ENCODE measurements at places on chromosomes 5 and 9. TPM values are rescaled to one million over a fixed set of nuclear protein-coding genes. Genes with fewer than 3 reads are reported as not detected.
A peak's percentile ranks its signal among the peaks of the same experiment; 100 is the strongest.

DNA sequence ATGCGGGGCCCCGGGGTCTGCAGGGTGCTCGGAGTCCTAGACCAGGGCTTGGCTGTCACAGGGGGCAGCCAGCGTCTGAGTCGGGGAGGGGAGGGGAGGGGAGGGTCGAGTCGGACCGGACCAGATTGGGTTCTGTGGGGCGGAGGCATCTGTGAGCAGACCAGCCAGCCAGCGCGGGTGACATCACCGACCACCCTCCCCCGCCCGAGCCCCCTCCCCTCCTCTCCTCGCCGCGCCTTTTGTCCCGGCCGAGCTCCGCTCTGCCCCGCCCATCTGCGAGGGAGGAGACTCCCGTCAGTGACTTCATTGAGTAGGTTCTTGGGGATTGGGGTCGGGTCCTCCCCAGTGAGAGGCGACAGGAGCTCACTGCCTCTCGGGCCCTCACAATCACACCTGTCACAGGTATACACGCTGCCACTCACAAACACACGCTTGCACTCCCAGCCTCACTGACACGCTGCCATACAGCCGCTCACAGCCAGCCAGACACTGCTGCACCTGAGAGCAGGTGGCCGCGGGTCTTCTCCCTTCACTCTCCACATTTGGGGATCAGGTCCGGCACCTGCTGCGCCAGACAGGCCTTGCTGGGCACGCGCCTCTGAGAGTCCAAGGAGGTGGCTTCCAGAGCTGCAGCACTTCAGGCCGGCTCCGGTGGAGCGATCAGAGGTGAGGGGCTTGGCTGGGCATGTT, 546 bp downstream of the DNAJB5 start:
- no peak for DNase-seq

GRCh38 chr5:126516852-126517251, 78.2 kb downstream of the ALDH7A1 start:
- DNase-seq, result no peak

DNA sequence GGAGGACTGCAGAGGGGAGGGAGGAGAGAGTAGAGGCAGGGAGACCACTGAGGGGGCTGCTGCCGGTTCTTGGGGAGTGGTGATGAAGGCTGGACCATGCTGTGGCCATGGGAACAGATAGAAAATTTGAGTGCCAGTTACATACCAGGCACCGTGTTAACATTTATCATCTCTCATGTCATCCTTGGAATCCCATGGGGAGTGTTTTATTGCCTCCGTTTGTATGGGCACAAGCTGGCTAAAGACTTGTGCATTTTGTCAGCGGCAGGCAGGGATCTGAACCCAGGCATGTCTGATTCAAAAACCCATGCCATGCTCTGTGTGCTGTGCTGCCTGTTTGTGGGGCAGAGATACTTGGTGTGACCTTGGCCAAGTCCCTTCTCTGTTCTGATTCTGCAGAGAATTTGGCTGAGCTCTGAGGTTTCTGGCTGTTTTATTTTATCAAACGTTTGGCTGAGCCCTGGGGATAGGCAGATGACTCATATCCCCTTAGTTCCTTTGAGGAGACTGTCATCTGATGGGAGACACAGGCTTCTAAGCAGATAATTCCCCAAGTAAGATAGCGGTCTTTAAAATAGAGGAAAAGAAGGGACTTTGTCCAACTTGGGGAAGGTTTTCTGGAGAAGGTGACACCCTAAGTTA, 22.2 kb downstream of the COL27A1 start:
- DNase-seq, result peak; percentile 52

GRCh38 chr5:124902097-124902821, 155.8 kb upstream of the ZNF608 start:
- no peak for DNase-seq

DNA sequence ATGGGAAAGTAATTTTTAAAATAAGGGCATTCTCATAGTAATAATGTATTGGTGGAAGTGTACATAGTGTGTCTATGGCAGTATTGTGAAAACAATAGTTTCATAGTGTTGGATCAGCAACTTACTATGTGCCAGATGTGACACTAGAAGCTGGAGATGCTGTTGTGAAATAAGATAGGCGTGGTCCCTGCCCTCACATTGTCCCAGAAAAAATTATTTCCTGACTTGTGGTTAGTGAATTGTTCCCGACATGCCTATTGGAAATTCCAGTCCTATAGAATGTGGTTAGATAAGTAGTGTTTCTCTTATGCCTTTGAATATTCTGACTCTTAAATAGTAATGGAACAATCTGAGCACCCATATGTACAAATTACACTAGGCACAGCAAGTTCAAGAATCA, 55.3 kb upstream of the MTAP start:
- no peak for DNase-seq

GRCh38 chr5:54579591-54580295, 62.2 kb downstream of the SNX18 start:
- no peak for DNase-seq

GRCh38 chr5:95241635-95242034, 43.3 kb downstream of the MCTP1 start:
- no peak for DNase-seq

GRCh38 chr5:172427202-172427601, 27.1 kb downstream of the SH3PXD2B start:
- no peak for DNase-seq

- DNase-seq, result no peak
Measured at GRCh38 chr9:111904891-111905291, 8.3 kb downstream of the UGCG start.

DNA sequence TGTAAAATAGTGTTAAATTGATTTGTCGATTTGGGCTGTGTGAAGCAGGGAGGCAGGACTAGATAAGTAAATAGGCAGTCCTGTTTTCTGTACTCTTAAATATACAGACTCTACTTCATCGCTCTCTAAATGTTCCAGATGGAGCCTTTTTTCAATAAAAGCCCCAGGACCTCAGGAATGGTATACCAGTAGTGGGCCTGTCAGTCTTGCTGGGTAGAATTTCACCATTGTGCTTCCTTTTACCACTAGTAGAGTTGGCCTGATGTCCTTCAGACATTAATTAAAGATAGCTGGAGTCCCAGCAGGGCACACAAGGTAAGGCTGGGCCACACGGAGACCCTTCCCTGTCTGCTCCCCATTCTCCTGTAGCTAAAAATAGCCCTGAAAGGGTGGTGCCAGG, 6.0 kb downstream of the SNX18 start:
- DNase-seq, result no peak

DNA sequence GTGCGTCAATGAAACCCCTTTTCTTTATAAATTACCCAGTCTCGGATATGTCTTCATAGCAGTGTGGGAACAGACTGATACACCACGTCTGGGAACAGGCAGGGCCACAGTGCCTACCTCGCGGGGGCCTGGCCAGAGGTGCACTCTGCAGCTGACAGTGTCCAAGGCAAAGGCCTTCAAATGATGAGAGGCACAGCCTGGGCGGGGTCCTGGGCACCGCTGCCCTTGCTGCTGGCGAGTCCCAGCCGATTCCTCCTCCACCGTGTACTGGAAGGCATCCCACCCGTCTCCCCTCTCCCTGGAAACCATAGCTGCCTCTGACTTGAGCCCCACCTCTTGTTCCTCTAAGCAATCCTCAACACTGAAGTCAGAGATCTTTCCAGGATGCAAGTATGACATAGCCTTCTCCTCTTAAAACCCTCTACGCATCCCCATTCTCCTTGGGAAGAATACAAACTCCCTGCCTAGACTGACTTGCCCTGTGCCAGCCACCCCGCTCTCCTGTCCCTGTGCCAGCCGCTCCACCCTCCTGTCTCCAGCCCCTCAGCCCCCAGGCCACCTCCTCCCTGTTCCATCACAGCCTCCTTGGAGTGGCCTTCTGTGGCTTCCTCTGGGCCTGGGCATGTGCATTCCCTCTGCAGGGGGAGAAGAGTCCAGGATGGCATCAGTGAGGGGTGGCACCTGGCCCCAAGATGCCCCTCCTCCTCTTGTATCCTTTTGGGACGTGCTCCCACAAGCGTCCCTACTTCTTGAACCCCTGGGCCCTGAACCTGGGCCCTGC, 8.1 kb upstream of the COL5A1 start:
- DNase-seq, result no peak

GRCh38 chr5:146450002-146450401, 2.9 kb downstream of the TCERG1 start:
- no peak for DNase-seq

GRCh38 chr5:7852542-7852941, 1.6 kb upstream of the CFAP90 start:
- no peak for DNase-seq

- DNase-seq, result no peak
Measured at GRCh38 chr5:170630711-170631141, 126.9 kb downstream of the KCNIP1 start.

DNA sequence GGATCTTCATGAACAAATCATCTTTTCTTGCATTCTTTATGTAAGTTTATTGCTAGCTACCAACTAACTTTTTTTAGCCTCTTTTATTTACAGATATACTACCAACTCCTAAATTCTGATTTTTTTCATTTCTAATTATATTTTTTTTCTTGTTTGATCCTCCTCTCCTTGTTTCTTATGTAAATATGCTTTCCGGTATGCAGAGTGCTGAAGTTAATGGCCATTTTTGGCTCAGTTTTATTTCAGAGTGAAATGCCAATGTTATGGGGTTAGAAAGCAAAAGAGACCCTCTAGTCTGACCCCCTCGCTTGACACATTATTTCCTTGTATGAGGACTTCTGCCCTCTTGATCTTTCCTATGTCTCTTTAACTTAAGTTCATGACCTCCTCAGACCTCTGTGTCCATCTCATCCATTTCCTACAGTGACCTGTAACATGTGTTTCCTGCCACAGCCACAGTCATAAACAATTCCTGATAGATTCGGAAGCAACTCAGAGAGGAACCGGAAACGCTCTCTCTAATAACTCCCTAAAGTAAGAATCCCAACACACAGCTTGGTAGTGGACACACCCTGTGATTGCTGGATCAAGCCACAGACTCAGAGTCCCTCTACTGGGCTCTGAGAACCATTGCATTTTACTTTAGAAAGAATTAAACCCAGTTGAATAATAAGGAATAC, 42.9 kb upstream of the AFAP1L1 start:
- DNase-seq, result peak; percentile 84

- no peak for DNase-seq
Measured at GRCh38 chr5:150215979-150216944, 26.4 kb downstream of the SLC6A7 start.

GRCh38 chr9:109238655-109239054, 71.6 kb upstream of the FRRS1L start:
- peak; percentile 72 for DNase-seq

GRCh38 chr5:142216931-142217330, 107.9 kb downstream of the SPRY4 start:
- DNase-seq, result no peak

Gene PCDHGB1
- 0.19 TPM for total RNA-seq

Gene ADRA1B
- total RNA-seq, result 0.14 TPM

Gene CCNO
- 10.6 TPM for total RNA-seq

Gene EPB41L4A
- 12.4 TPM for total RNA-seq

Gene ZNF462
- total RNA-seq, result 45.7 TPM

Gene S100Z
- not detected for total RNA-seq

Gene PKD2L2
- total RNA-seq, result not detected

Gene PCDHGB5
- 5.6 TPM for total RNA-seq

Gene SLC9A3
- 1.0 TPM for total RNA-seq

Gene HSD17B4
- 169 TPM for total RNA-seq

Gene PCDHGB3
- 0.56 TPM for total RNA-seq

Measured in MCF 10A (cell line).